ENCODE measurements at places on chromosomes 16 and 17.

DNA sequence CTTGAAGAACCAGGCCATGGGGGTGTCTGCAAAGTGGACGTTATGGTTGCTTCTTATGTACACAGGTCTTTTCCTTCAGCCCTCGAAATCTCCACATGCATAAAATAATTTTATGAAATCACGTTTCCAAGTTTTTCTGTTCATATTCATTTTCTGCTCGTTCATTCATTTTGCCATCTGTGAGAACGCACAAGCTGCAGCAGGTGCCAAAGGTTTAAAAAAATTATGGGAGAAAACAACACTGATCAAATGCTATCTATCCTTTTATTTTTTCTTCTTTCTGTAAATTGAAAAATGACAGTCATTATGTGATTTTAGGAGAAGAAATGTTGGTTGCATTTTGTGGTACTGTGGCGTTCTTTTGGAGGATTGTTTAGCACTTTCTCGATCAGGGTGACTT lies 15.5 kb downstream of the SPACA3 start:
- no peak for DNase-seq

DNA sequence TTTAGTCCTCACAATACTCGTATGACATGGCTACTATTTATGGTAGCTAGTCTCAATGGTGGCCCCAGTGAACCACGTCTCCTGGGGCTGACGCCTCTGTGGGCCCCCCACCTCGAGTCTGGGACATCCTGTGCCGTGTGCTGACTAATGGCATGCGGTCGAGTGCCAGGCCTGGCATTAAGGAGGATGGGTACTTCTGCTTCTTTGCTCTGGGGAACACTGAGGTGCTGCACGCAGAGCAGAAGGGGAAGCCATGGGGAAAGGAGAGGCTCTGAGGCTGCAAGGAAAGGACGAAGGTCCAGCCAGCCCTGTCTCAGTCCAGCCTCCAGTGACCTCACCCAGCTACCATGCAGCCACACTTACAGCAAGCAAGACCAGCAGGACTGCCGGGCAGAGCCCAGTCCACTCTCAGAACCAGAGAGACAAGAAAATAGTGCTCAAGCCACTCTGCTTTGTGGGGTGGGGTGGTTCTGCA lies 5.7 kb upstream of the MPRIP start:
- DNase-seq, result no peak

- no peak for DNase-seq
Measured at GRCh38 chr17:20979792-20980083, 63.1 kb downstream of the USP22 start.

DNA sequence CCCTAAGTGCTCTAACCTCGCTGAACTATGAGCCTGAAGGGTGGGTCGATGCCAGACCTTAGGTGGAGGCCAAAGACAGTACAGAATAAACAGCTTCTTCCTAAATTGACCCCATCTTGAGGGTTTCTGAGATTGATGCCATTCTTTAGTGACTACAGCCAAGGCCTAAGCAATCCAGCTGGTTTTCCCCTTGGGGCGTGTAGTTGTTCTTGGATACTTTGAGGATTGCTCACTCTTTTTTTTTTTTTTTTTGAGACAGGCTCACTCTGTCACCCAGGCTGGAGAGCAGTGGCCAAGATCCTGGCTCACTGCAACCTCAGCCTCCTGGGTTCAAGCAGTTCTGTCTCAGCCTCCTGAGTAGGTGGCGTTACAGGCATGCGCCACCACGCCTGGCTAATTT lies 2.0 kb downstream of the OVCA2 start:
- no peak for DNase-seq

GRCh38 chr17:37701496-37701898 lies 43.4 kb downstream of the HNF1B start:
- peak; percentile 39 for DNase-seq

GRCh38 chr17:60944751-60945150 lies 267.1 kb downstream of the BCAS3 start:
- no peak for DNase-seq

- peak; percentile 88 for DNase-seq
Measured at GRCh38 chr17:75240394-75241142, 20.8 kb downstream of the GGA3 start.

GRCh38 chr17:45299361-45299760 lies 17.5 kb downstream of the MAP3K14 start:
- peak; percentile 29 for DNase-seq

DNA sequence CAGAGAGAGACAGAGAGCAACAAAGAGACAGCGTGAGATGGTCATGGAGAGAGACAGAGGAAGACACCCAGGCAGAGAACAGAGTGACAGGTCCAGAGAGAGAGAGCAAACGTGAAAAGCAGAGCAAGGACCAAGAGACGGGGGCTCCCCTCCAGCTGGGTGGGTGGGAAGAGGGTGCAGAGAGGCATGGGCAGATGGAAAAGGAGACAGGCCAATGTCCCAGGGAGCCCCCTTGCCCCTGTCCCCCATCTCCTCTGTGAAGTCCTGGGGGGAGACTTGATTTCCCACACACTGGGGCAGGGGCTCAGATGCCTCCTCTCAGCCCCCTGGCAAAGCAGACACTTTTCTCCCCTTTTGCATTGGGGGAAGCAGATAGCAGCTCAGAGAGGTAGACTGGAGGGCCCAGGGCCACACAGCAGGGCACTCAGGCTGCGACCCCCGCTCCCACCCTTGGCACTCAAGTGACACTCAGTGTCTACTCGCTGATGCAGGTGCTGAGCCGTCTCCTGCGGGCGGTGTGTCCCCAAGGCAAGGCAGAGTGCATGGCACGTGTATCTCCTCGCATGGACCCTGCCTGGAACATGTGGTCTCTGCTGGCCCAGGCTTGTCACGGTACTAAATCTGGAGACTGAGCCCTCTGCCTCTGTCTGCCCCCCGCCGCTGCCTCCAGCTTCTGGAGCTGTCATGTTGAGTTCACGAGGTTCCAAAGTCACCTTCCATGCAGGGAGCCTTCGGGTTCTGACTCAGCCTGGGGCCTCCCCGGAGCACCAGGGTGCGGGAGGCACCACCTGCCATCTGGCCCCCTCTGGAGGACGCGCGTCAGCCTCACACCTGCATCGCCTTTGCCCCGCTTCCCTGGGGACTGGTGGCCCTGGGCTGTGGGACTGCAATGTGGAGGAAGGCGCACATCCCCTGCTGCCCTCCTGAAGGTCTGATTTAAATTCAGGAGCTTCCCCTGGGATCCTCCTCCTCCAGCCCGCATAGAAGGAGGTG lies 215.9 kb upstream of the GSE1 start:
- DNase-seq, result no peak

DNA sequence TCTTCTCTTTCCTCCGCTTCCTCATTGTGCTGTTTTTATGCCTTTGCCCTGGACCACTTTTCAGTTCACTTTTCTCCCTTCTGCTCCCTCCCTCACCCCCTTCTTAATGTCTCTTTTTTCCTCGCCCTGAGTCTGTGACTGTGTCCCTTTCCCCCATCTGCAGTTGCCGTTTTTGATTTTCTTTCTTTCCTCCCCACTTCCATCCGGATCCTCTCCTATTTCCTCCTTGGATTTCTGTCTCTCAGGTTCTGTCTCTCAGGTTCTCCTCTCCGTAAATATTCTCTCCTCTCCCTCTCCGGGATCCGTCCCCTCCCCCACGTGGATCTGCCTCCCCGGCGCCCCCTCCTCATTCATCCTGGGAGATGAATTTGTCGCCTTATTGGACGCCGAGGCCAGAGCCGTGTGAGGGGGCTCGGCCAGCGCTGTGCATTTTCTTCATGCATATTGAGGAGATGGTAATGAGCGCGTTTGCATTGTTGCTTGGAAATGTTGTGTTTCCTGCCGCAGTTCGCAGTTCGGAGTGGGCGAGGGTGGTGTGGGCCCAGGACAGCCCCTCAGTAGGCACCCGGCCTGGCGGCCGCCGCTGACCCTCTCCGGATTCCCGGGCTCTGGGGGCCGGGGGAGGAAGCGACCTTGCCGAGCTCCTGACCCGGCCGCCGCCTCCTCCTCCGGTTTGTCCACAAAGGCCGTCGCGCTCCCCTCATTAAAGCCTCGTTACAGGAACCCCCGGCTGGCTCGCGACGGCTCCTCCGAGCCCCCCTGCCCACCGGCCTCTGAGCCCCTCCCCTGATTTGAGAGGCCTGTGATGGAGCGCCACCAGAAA lies 4.5 kb upstream of the IRX3 start:
- DNase-seq, result peak; percentile 64

- no peak for DNase-seq
Measured at GRCh38 chr16:83705856-83706255, 101.9 kb upstream of the HSBP1 start.

GRCh38 chr16:50367777-50368409 lies 895 bp downstream of the BRD7 start:
- DNase-seq, result no peak

GRCh38 chr17:79993390-79994227 lies 42.1 kb downstream of the TBC1D16 start:
- DNase-seq, result peak; percentile 32
